ENCODE measurements at places on chromosomes 3 and 15. TPM values are rescaled to one million over a fixed set of nuclear protein-coding genes. Genes with fewer than 3 reads are reported as not detected.

PLCB2 gene
- polyA plus RNA-seq, result 4.4 TPM

- DNase-seq, result no peak
Observed at GRCh38 chr3:170751899-170752293, 118.1 kb downstream of the RPL22L1 start.

GRCh38 chr15:74782259-74783071 is 585 bp downstream of the CSK start:
- no peak for DNase-seq

DNA sequence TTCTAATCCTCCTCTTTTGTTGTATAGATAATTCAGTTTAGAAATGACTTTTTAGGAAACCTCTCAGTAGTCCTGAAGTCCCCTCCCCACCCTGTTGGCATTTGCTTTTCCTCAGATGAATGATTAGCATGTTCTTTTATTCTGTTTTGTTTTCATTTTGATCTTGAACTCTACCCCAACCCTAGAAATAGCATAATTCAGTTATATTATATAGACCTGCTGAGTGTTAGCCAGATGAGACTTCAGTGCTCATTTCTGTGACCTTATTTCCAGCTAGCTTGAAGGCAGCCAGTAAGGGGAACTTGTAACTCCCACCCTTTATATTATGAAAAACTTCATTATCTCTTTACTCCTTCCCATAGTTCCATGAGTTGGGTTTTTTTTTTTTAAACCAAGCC is 41.2 kb downstream of the SNRK start:
- DNase-seq, result no peak

DNA sequence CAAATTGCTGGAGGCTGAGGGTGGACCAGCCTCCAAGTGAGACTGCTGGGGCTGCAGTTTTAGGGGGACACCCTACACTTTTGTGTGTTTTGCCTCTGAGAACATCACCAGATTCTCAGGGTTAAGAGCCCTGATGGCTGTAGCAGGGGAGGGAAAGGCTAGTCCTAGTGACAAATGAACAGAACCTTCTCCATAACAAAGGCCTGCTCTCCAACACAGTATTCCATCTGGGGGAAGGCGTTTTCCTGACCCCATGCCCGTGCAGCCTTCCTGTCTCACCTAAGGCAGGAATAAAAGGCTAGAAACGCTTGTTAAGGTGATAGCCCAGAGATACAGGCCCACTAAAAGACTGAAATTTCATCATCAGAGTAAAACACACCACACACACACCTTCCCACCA is 50.2 kb upstream of the NSMCE3 start:
- DNase-seq, result no peak

DNA sequence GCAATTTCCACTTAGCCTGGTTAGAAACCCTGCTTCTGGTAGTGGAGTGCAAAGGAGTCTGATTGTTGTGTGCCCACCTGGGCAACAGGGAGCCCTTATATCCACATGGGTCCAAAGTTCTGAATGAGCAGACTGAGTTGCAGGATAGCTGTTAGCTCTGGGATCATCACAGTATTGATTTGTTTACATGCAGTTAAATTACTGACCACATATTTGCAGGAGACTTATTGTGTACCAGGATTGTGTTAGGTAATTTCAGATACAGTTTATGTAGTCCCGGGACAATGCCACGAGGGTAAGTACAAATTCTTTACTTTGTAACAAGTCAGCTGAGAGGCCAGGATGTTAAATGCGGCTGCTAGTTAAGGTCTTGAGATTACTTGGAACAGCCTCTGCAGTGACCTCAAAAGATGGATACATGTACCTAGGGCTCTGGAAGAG is 18.8 kb downstream of the ARHGEF26 start:
- DNase-seq, result no peak

- no peak for DNase-seq
Observed at GRCh38 chr3:148797795-148798194, 29.8 kb upstream of the CPB1 start.

- DNase-seq, result peak; percentile 69
Observed at GRCh38 chr3:183427876-183428446, 458 bp downstream of the MCF2L2 start.

DNA sequence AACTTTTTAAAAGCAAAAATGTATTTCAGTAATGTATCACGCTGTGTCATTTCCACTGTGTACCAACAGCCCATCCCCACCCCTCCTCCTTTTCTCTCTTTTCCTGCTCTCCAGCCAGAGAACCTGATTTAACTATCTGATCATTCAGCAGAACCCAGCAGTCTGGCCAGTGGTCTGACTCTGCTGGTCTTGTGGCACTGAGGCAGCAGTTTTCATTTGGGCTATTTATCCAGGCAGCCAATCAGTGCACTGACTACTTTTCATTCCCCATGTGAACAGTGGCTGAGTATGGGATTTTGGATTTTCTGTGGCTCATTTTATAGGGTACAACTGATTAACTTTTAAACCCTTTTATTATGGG is 56.3 kb downstream of the GPR171 start:
- no peak for DNase-seq
